Skin of body (tissue), 3 donors: ENCODE measurements at places on chromosomes 12 and 14.

DNA sequence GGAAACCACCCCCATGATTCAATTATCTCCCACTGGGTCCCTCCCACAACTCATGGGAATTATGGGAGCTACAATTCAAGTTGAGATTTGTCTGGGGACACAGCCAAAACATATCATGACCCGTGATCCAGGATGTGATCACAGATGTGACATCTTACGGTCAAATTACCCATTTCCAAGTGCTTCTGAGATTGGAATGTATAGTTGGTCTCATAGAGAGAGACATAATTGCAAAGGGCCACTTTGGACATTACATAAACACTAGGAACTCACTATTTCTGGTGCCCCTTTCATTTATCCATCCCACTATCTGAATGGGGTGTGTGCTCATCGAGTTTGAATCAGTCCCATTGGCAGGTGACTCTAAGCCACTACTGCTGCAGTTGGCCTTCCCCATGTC is 204.5 kb downstream of the PHLDA1 start:
- DNase-seq = no peak

GRCh38 chr12:77817276-77817675 is 13.4 kb upstream of the NAV3 start:
- DNase-seq = no peak

GRCh38 chr12:27682534-27682933 is 13.7 kb upstream of the REP15 start:
- DNase-seq = no peak

- no peak for DNase-seq
Observed at GRCh38 chr14:23056145-23056955, 970 bp downstream of the CDH24 start.

- no peak for DNase-seq
Observed at GRCh38 chr14:52110441-52111086, 41.7 kb upstream of the NID2 start.

GRCh38 chr12:113818833-113819232 is 147.3 kb downstream of the RBM19 start:
- DNase-seq = no peak

DNA sequence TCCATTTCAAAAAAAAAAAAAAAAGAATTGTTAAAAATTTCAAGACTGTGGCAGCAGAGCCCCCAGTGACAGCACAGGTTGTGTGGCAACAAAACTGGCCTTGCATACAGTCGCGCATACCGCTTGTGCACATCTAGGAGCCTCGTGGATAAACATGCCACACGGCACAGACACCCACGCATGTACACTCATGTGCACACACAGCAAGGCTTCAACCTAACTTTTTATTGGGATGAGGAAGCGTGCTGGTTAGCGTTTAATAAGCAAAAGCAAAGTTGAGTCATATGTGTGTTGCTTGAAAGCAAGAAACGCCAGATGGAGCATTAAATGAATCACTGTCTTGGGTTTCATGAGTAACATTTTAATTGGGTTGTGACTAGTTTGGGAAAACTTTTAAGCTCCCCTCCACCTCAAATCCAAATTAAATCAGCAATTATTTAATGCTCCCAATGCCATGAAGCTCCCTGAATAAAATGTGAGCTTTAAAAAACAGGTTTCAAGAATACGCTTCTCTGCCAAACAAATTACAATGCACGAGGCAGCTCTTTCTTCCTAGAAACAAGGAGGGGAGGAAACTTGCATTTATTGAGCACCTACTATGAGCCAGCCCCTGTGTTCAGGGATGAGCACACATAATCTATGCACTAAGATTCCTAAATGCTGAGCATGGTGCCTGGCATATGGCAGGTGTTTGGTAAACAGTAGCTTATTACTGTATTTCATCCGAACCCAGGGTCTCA is 35.7 kb upstream of the EML1 start:
- DNase-seq = peak; percentile 67

GRCh38 chr14:87863047-87863446 is 129.9 kb downstream of the GALC start:
- no peak for DNase-seq

DNA sequence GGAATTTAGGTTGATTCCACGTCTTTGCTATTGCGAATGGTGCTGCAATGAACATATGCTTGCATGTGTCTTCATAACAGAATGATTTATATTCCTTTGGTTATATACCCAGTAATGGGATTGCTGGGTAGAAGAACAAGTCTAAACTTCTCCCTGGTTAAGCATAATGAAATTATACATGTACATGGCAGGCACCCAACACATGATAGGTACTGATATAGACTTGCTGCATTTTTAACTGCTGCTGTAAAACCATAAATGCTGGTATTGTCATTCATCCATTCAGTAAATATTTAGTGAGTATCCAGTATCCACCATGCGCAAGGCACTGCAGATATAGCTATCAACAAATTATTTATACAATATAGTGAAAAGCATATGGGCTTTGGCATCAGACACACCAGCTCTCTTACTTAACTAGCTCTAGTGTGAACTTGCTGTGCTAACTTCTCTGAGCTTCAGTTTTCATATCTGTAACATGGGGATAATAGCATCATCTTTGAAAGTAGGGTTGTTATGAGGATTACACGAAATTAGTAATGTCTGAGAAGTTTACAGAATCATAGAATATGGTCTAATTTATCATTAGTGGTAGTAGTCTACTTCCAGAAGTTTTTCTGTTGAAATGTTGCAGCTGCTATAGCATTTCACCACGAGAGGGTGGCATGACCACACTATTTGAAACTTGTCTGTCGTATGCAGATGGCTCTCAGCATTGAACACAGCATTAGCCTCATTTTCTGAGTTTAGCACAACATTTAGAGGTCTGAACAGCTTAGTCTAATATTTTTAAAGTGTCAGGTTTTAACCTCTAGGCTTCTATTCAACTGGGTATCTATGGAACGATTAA is 32.0 kb upstream of the SEL1L start:
- peak; percentile 8 for DNase-seq

- no peak for DNase-seq
Observed at GRCh38 chr12:126874427-126875026, 1392.4 kb upstream of the TMEM132C start.

DNA sequence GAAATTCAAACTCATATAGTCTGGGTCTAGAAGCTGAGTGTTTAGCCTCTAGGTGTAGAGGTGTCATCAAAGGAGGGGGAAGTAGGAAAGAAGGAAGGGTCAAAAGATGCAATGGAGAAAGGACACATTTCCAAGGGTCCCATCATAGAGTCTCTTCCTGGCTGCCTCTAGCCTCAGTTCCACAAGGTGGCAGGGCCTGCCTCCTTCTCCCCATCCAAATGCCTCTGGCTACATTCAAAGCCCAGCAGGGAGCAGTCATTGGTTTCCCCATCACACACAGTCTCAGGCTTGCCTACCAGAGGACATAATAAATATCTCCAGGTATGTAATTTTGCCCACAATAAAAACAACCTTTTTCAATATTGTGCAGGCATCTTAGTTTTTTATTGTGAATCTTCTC is 2.1 kb upstream of the CCT2 start:
- no peak for DNase-seq

DNA sequence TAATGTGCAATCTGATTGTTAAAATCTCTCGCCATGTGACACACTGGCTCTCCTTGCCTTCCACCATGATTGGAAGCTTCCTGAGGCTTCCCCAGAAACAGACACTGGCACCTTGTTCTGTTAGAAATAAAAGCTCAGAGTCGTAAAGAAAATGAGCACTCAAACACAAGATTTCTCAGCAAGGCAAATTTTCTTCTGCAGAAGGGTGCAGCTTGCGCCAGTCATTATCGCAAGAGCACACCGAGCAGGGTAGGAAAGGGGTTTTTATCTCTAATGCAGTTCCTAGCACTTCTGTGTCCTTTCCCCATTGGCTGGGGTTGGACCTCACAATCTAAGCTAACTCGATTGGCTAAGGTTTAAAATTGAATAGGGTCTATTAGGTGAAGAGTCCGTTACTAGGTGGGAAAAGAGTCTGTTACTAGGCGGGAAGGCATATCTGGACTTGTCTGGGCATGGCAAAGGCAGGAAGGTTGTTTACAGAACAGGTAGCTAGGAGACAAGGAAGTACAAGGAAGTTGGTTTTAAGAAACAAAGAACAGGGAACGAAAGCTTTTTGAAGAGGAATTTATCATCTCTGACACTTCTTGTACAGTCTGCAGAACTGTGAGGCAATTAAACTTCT is 62.6 kb upstream of the BICD1 start:
- no peak for DNase-seq

DNA sequence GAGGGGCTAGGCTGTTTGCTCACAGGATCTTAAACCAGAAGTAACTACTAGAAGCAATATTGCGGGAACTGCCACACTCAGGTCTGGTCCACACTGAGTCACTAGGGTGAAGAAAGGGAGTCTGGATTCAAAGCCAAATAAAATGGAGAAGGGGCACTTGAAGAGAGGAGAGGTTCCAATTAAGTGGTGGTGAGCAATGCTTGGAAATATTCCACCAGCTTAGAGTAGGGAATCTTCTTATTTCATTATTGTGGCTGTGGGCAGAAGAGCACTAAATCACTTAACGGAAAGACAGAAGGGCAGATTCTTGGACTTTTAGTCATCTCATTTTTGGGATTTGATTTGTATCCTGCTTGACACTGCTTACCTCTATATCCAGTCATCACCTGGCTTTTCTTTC is 48.6 kb upstream of the PPP1R12A start:
- no peak for DNase-seq
